ENCODE measurements at places on chromosomes 12 and 14.

- DNase-seq, result no peak
Observed at GRCh38 chr14:88765130-88765529, 27.6 kb downstream of the EML5 start.

DNA sequence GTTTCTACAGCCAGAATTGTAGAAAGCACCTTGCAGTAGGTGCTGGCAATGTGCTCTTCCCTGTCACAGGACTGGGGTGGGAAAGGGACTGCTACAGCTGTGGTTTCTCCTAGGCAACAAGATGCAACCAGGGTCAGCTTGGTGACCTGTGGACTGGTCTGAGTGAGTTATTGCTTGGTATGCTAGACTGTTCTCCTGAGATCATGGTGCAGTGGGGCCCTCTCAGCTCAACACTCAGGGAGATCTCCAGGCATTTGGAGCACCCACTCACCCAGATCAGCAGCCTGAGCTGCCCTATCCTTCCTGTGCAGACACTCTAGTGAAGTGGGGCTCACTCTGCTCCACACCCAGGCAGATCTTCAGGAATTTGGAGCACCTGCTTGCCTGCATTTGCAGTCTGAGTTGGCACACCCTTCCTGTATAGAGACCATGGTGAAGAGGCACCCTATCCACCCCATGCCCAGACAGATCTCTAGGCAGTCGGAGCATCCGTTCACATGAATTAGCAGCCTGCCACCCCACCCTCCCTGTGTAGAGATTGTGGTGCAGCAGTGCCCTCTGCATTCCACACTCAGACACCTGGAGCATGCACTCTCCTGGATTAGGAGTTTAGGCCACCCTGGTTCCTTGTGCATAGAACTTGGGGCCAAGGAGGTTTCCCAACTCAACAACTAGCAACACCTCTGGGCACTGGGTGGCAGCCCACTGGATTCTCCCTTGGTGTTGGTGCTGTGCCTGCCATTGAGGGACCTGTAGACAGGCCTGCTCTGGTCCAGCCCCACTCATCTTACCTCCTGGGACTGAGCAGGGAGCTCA is 3.8 kb upstream of the FAM186B start:
- DNase-seq, result no peak

DNA sequence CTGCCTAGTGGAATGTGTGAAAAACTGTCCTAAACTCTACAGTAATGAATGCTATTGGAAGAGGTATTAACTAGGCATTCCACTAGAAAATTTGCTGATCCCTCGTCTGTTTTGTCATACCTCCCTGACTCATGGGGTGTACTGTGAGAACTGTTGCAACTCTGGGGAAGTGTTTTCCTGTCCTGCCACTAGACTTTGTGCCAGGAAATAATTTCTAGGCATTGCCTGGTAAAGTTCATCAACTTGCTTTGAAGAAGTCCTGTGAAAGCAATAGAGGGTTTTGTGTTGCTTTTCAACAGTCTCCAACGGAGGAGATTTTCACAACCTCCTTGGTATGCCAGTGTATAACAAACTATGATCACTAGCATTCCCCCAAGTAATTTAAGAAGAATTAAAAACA is 139.9 kb downstream of the AKAP6 start:
- DNase-seq, result no peak

- DNase-seq, result no peak
Observed at GRCh38 chr14:22465201-22465840, 123.7 kb downstream of the DAD1 start.

DNA sequence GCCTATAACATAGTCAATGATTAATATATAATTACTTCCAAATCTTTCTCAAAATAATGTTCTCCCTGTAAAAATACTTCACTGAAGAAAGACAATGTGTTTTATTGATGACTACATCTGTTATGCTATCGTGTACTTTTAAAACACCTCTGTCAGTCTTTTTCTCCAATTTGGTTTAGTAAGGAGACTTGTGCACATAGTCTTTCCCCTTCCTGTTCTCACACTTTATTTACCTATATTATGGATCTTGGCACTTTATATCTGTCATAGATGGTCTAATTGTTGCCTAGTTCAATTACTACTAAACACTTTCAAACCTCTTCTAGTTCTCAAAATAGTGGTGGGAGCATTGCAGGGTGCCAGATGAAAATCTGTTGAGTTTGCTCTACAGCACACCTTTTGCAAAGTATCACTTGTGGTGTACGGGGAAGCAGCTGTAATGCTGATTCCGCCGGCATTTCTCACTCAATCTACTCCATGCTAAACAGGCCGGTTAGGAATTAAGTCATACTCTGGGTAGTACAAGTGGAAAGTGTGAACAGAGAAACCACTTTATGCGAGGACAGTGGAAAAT is 1.1 kb upstream of the INSM2 start:
- no peak for DNase-seq

DNA sequence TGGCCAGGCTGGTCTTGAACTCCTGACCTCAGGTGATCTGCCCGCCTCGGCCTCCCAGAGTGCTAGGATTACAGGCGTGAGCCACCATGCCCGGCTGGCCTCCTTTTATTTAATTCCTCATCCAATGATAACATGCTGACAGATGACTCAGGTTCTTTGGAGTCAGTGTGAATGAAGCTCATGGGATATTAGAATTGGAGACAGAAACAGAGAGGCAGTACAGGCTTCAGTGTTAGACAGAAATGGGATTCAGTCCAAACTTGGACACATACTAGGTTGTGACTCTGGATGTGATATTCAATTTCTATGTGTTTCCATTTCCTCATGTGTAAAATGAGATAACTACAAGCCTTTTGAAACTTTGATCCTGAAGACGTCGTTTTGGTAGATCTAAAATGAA is 47.3 kb downstream of the PDE3A start:
- no peak for DNase-seq

DNA sequence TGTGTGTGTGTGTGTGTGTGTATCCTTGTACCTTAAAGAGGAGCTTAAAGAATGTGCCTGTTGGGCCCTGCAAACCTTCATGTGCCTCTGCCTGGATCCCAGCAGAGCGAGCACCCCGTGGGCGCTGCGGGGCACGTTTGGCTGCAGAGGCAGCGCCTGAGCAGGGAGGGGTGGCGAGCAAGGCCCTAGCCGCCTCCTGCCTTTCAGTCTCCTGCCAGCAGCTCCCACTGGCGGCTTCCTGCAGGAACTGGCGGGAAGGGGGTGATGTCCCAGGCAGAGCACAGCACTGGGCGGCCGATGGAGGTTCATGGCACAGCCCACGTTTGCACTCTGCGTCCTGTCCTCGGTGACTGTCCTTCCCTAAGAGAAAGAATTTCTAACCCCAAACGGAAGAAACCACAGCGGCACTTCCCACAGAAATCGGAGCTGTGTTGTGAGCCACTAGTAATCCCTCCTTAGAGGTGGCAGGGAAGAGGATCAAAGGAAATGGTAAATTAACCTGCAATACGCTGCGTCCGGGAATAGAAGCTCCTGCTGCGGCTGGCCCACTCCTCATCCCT is 19.8 kb downstream of the ZBTB42 start:
- DNase-seq, result no peak

DNA sequence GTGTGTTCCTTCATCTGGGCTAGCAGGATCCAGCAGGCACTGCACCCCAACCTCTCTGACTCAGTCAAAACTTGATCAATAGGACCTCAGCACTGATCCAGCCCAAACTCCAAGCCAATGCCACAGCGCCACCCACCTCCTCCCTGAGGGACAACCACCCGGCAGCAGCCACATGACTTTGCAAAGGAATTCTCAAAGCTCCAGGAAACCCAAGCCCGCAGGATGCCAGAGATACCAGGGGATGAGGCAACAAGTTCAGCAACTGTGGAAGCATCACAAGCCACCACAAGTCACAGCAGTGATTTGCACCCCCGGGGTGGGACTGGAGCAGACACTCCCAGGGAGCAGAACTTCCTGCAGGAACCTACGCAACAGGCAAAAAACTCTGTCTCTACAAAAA is 37.3 kb downstream of the ACTN1 start:
- DNase-seq, result no peak

DNA sequence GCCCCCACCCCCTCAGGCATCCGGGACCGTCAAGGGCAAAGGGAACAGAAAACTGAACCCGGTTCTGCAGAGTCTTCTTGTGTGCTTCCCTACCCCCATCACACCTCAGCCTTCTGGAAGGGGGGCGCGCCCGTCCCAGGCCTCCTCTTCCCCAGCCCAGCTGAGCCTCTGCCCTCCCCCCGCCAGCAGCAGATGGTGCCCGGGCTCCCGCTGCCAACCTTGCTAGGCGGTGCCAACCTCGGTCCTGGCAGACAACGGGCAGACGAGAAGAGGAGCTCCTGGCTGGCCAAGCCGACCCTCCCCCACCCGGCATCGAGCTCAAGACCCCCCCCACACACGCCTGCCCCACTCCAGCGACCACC is 8.7 kb downstream of the STAC3 start:
- no peak for DNase-seq

- no peak for DNase-seq
Observed at GRCh38 chr12:87140262-87140661, 884.1 kb upstream of the MGAT4C start.

DNA sequence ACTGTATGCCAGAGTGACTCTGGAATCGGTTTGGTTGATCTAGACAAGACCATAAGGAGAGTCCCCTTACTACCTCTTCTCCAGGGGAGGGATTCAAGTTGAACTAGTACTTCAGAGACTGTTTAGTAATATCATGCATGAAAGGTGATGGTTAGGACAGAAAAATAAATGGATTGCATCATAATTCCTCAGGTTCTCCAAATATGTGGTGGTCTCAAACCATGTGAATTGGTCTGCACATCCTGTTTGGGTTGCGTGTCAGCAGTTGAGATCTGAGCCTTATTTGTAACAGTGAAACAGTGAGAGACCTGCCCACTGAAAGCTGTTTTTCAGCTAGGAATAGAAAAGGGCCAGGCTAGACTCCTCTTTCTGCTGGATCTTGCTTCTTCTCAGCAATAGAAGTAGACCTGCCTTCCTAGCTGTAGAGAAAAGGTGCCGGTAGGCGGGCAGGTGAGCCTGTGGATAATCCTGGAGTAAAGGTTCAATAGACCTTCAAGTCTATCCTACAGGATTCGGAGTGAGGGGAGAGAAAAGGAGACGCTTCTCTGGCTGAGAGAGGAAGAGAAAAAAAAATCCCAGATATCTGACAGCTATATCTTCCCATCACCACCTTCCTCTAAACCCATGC is 258.5 kb upstream of the E2F7 start:
- DNase-seq, result no peak

DNA sequence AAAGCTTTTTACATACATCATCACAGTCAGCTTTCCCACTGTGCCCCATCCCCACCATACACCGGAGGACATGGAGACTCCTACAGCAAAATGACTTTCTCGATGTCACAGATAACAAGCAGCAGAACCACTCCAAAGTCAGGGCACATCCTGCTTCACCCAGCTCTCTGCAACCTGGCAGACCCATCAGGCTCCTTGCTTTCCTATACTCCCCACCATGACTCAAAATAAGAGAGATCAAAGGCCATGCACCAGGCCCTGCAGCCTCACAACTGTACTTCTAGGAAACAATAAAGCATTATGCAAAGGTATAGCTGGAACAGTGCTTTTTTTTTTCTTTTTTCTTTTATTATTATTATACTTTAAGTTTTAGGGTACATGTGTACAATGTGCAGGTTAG is 187.4 kb downstream of the DPF3 start:
- no peak for DNase-seq

- no peak for DNase-seq
Observed at GRCh38 chr12:87152075-87152474, 877.1 kb downstream of the C12orf50 start.

DNA sequence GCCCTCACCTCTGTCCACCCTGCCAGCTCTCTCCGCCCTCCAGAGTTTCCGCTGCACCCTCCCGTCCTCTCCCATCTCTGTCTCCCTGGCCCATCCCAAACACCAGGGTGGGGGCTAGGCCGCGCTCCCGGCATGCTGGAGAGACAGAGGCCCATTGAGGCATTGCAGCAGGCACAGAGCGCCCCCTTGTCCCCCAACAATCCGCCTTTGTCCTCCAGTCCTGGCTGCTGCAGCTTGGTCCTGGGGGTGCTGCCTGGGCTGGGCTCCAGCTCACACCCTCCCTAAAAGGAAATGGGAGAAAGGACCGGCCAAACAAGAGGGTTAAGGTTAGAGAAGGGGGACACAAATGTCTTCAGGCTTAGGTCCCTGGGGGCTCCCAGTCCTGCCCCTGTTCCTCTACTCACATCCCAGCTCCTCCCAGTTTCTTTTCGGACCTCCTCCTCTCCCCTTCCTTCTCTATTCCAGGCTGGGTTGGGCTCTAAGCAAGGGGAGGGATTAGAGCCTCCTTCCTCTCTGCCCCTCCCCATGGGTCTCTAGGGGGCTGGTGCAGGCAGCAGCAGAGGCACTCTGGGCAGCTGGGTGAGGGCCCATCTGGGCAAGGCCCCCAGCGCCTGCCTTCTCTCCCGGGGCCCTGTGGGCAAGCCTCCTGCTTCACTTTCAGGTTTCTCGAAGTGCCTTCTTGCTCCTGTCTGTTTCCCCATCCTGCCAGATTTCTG is at the start of gene CMTM5:
TSS of gene CMTM5 (plus strand) at position 565 of the 716 bp plus-strand sequence. CDS start 206 bp downstream, outside the sequence.
- no peak for DNase-seq

GRCh38 chr14:105313381-105314286 is 914 bp upstream of the PACS2 start:
- no peak for DNase-seq

DNA sequence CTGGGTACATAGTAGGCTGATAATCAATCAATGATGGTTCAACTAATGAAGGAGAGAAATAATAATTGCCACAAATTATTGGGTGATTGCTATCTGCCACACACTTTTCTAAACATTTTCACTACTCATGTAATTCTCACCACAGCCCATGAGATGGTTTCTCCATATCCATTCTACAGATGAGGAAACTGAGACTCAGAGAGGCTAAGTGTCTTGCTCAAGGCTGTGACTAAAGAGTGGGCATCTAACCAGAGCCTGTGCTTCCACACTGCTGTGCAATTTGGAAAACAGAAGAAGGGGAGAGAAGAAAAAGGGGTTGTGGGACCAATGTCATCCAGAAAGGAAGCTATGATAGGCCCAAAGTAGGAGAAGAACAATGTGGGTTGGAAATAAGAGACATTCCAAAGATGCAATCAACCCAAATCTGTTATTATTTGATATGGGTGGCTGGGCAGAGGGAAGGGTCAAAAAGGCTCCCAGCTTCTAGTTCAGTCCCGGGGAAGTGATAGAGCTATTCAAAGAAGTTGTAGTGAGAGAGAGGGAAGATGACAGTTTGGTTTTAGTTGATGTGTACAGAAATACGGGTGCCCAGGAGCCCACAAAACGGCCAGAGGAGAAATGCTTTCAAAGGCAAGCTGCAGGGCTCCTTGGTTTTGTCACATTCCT is 483 bp upstream of the NR1H4 start:
- DNase-seq, result no peak

DNA sequence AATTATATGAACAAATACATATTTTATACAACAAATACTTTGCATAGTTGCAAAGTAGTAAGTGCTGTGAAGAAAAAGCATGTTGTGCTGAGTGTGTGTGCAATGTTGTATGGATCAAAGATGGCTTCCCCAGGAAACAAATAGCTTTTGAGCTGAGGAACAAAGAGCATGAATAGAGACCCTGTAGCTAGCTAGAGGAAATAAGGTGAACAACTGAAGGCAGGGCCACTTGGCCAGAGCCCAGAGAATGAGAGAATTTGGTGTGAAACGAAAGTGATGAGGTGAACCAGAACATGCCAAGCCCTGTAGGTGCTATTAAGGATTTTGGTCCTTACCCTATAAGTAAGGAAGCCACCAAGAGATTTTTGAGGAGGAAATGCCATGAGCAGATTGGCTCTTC is 17.1 kb downstream of the DYRK2 start:
- DNase-seq, result no peak

GRCh38 chr14:85483652-85484051 is 46.3 kb upstream of the FLRT2 start:
- no peak for DNase-seq
